ENCODE measurements at places on chromosomes 16 and 17. TPM values are rescaled to one million over a fixed set of nuclear protein-coding genes. Genes with fewer than 3 reads are reported as not detected.

Gene TBX4
- not detected for total RNA-seq

Gene LLGL1
- 3.9 TPM for total RNA-seq

Gene SLC25A10
- 12.0 TPM for total RNA-seq

Gene TAC4
- total RNA-seq: not detected

Gene KRT9
- not detected for total RNA-seq

Gene CPHXL2
- total RNA-seq: not detected

Gene KRTAP1-1
- not detected for total RNA-seq

Gene SCIMP
- 1.3 TPM for total RNA-seq

Gene SPIRE2
- 2.9 TPM for total RNA-seq

Gene KRTAP9-9
- total RNA-seq: not detected

GRCh38 chr17:38322156-38322779 lies 21.5 kb downstream of the GPR179 start:
- peak; percentile 18 for DNase-seq

DNA sequence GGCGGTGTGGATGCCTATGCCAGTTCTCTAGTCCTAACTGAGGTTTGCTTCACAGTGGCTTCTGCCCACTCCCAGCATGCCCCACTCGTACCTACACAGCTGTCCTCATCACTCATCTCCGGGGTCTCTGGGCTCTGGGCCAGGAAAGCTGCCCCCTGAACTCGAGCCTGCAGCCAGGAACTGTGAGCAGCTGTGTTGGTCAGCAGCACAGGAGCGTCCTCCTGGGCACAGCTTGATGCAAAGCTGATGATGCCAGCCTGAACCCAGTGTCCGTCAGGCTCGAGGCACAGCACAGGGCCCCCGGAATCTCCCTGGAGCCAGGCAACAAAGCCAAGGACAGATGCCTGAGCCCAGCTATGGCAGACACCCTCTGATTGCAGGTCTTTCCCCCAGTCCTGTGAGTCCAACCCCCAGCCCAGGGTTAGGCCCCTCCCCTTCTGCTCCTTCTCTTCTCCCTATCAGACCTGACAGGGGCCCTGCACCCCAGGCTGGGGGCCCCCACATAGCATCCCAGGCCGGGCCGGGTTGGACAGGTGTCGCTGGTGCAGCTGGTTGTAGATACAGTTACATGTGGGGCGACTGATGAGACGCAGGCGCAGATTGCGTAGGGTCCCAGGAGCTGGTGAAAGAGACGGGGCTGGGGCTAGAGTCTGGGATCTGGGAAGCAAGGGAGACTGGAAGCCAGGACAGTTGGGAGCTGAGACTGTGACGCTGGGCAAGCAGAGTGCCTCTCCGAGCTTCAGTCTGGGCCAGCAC lies 2.7 kb downstream of the PRSS53 start:
- DNase-seq: no peak

GRCh38 chr16:64892835-64893785 lies 228.8 kb downstream of the CDH11 start:
- DNase-seq: no peak

GRCh38 chr17:8776248-8776647 lies 17.9 kb upstream of the SPDYE4 start:
- no peak for DNase-seq

DNA sequence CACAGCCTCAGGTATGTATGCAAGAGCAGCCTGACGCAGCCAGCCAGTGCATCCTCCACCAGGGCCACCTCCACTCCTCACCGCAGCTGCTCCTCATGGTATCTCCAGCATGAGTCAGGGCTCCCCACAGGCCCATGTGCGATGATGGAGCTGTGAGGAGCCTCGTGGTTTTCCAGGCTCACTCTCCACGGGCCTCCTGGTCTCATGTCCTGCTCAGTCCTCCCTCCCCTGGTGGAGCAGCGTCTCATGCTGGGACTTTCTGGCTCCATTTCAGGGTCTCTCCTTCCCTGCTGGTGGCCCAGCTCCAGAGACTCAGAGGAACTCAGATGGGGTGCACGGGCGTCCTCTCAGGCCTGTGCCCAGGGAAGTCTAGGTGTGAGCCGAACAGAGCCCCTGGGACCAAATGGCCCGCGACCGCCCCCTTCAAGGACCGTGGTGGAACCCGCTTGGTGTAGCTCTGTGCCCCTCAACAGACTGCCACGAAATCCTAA lies 70.4 kb downstream of the METRNL start:
- DNase-seq: no peak

GRCh38 chr17:50322271-50322670 lies 23.7 kb upstream of the XYLT2 start:
- no peak for DNase-seq

DNA sequence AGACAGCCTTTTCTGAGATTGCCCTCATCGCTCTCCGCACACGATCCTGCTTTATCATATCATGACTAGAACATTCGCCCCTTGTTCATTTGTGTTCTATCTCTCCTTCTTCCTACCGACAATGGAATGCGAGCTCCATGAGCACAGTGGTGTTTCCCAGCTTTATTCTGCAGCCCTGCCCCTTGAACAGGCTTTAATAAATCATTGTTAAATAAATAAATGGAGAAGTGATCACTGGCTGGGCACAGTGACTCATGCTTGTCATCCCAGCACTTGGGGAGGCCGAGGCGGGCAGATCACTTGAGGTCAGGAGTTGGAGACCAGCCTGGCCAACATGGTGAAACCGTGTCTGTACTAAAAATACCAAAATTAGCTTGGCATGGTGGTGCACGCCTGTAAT lies 1063.3 kb upstream of the EEF2KMT start:
- no peak for DNase-seq

GRCh38 chr16:27890006-27890405 lies 173.5 kb downstream of the GSG1L start:
- DNase-seq: no peak

GRCh38 chr16:80056324-80056723 lies 455.8 kb upstream of the MAF start:
- no peak for DNase-seq

GRCh38 chr16:65754820-65755691 lies 611.4 kb upstream of the CDH5 start:
- DNase-seq: no peak

DNA sequence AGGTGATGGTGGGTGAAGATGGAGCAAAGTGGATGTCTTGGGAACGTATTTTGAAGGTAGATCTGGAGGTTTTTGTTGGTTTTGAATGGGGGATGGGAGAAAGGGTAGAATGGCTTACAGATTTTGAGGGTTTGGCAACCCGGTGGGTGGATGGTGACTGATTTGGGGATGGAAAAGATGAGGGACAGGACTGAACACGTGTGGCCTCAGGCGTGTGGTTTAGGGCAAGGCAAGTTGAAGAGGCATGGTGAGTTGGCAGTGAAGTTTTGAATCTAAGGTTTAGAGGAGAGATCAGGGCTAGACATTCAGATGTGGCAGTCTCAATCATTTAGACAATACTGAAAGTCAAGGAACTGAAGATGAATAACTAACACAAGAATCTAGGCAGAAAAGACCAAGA lies 5.0 kb upstream of the DCTPP1 start:
- DNase-seq: no peak

DNA sequence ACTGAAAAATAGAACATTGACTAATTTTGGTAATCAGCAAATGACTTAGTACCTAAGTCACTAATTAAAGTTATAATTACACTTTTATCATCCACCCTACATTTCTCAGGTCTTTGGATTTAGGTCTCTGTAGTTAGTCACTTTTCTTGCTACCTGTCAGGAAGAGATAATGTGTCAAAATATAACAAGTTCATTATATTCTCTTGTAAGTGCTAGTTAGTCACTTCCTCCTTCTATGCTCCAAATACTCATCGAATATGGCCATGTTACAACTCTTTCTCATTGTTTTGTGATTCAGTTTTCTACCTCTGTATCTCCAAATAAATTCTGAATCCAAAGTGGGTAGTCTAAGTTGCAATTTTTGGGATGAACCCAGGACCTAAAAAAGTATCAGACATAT lies 163.5 kb upstream of the KIF2B start:
- no peak for DNase-seq

DNA sequence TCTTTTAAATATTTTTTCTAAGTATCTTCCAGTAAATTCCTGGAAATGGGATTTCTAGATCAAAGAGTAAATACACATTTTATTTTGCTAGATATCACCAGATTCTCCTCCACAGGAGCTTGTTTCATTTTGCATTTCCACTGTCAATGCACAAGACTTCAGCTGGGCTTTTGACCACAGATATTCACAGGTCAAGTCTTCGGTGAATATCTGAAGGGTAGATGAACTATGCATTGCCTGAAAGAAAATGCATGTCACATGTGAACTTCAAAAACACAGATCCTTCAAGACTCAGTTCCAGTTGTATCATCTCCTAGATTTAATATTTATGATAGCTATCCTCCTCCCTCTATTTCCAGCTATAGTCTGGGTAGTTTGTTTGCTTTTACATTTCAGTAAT lies 963.6 kb upstream of the GOT2 start:
- DNase-seq: no peak

- no peak for DNase-seq
Measured at GRCh38 chr17:65794572-65794971, 233.1 kb upstream of the AXIN2 start.

- no peak for DNase-seq
Measured at GRCh38 chr17:5816491-5817070, 232.3 kb upstream of the NLRP1 start.

DNA sequence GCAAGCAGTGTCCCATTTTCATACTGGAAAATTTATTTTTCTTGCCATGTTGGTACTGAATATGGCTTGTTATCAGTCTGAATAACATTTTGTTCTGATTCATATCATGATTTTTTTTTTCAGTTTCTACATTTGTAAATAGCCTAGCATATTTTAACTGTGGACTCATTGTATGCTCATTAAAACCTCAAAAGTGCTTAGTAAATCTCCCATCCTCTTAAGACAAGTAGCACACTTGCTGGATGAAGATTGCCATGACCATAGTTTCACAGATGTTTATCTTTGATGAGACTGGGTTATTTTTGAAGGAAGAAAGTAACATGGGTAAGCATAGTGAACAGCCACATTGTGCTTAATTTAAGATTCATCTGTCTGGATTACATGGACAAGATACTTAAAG lies 878 bp downstream of the KRT10 start:
- no peak for DNase-seq

DNA sequence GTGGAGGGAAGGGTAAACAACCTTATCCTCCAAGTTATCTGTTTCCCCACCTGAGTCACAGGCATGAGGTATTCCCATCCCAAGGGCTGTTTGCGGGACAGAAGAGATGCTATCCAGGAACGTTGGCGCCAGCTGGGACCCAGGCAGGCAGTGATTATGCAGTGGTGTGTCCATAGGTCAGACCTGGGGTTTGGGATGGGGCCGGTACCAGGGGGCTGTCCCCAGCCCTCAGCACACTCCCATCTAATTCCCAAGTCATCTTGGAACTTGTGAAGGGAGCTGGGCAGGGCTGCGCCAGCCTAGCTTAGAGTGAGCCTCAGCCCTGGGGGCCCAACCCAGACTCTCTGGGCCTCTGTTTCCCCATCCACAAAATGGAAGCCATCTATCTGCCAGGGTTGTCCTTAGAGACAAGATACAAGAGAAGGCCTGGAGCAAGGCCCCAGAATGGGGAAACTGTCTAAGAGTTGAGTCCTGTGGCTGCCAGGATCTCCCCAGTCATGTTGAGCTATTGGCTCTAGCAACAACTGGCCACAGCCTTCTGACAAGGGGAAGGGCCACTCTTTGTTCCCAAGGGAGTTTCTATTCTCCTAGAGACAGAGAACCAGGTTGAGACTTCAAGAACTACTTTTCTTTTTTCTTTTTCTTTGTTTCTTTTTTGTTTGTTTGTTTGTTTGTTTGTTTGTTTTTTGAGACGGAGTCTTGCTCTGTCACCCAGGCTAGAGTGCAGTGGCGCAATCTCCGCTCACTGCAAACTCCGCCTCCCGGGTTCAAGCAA lies 9.8 kb upstream of the JUP start:
- DNase-seq: no peak
